ENCODE measurements at places on chromosomes 4 and X.

GRCh38 chrX:109585488-109585887, 39.5 kb downstream of the KCNE5 start:
- DNase-seq: no peak

DNA sequence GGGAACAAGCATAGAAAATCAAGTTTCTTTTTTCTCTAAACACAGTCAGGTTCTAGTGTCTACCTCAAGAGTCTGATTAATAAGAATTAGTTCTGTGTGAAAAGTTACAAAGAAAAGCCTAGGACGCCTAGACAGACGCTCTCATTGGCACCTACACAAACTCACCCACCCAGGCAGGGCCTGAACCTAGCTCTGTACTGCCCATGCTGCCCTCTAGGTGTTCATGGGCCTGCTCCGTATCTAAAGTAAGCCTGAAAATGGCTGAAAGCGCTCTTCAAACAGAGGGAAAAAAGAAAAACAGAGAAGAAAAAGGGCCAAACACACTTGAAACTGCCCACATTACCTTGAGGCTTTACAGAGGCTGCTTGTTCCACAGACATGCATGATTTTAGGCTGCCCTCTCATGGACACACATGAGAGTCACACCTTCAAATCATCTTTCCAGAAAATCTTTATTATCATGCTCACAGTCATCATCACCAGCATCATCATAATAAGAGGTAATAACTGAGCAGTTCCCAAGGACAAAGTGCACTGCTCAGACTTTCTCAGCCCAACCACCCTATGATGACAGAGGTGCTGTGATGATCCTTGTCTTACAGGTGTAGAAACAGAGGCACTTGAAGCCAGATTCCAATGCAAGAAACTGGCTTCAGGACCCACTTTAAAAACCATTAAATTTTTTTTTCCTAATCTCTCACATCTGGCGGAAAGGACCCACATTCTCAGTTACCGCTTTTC, 49.6 kb downstream of the MAP7D2 start:
- DNase-seq: peak; percentile 23

GRCh38 chrX:45050558-45050957, 150.1 kb downstream of the DIPK2B start:
- DNase-seq: no peak

DNA sequence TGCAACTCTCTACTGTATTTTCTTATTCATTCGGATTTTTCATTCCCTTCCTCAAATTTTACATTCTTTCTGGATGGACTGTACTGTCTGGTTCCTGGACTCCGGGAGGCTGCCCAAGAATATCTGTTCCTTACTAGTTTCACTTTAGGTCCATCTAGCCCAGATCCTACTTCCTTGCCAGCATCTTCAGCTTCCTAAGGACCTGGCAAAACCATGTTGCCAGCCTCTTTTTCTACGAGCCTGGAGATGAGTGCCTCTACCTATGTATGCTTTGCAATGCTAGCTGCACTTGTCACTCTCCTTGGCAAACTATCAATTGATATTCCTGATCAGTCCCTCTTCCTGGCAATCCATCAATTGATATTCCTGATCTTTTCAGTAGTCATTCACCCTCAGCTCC, 5.6 kb upstream of the LNX1 start:
- DNase-seq: no peak

- DNase-seq: no peak
Observed at GRCh38 chr4:140156529-140157171, 2.7 kb upstream of the MAML3 start.

GRCh38 chrX:101252634-101253033, 33.0 kb downstream of the DRP2 start:
- DNase-seq: no peak

DNA sequence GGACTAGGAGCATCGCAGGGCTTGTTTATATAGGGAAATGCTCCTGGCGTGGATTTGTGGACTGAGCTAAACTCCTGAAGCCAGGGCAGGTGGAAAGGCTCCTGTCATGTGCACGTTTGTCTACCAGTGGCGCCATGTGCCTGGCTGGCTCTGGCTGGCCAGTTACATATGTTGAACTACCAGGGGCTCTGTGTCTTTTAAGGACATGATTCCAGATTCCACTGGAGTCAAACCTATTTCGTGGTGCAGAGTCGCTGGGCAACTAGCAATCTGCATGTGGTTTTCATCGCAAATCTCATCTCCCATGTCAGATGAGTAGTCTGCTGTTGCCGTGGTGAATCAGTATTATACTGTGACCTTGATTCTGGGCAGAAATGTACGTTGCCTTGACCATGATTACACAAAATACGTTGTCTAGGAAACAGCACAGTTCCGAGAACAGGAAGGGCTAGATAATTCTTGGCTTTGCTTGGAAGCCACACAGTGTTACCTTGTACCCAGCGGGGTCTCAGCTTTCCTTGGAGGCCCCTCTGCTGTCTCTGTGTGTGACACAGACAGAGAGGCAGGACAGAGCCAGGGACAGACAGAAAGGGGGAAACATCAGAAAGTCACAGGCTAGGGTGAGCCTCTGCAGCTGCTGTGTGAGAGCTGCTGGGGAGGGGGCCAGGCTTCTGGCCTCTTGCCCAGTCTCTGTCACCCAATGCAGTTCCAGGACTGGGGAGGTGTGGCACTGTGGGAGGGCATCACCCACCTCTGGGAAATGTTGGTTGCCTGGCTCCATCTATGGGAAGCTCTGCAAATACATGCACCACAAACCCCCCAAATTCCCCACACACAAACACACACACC, 19.2 kb downstream of the PNMA6E start:
- DNase-seq: peak; percentile 69

GRCh38 chr4:2047031-2047660, 12.0 kb upstream of the NAT8L start:
- no peak for DNase-seq

DNA sequence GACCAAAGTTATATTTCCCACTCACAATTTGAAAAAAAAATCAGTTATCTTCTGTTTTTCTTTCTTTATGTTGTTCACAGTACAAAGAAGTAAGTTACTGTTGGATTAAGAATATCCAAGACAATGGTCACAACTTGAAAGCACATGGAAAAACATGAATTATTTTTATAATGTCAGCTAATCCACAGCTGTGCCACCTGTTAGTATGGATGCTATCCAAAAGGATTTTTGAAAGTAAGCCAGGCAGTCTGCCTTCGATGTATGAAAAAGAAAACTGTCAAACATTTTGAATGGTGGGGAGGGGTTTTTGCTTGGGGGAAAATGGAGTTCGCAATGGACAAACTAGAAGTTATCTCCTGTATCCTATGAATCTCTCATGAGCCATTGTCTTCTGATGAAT, 6.2 kb downstream of the GPM6A start:
- DNase-seq: no peak

GRCh38 chrX:115372152-115372551, 82.6 kb downstream of the LUZP4 start:
- no peak for DNase-seq

GRCh38 chr4:148261848-148262247, 180.4 kb downstream of the NR3C2 start:
- DNase-seq: no peak

All from NCI-H1694 (cell line).